Fibroblast of skin of right biceps (primary cell): ENCODE measurements at places on chromosomes 11 and 22.
A peak's percentile ranks its signal among the peaks of the same experiment; 100 is the strongest.

GRCh38 chr11:72040491-72041363 lies 39.6 kb downstream of the NUMA1 start:
- DNase-seq: peak; percentile 96

DNA sequence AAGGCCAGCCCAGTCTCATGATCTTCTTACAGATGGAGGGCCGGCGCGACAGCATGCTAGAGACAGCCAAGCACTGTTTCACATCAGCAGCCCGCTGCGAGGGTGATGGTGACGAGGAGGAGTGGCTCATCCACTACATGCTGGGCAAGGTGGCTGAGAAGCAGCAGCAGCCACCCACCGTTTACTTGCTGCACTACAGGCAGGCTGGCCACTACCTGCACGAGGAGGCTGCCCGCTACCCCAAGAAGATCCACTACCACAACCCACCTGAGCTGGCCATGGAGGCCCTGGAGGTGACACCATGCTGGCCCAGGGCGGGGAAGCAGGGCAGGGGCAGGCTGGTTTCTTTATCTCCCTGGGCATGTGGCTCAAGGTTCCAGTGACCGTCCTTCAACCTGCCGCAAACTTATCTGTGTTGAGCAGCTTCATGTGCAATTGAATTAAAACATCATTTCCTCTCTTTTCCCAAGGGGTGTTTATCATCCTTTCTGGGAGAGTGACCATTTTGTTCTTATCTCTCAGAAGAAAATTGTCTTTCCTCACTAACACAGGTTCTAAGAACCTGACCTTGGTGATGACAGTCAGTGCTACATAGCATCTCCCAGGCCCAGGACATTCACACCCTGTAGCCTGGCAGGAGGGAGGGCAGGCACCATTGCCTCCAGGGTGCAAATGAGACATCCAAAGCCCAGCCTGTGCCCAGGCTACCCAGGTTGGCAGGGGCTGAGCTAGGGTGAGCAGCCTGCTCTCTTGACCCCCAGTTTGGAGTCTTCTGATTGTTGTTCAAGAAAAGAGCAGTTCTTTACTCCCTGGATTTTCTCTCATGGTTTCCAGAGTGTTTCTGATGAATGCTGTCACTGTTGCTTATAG lies 80.7 kb downstream of the CABIN1 start:
- no peak for DNase-seq

- DNase-seq: no peak
These were observed 212.4 kb upstream of the SESN3 start for GRCh38 chr11:95443386-95443785.

- no peak for DNase-seq
These were observed 16.0 kb upstream of the POU2AF1 start for GRCh38 chr11:111395081-111395480.

- DNase-seq: no peak
These were observed 325.7 kb downstream of the SHANK2 start for GRCh38 chr11:70926543-70927201.

GRCh38 chr11:6025056-6025455 lies 5.5 kb downstream of the OR56A1 start:
- DNase-seq: no peak

DNA sequence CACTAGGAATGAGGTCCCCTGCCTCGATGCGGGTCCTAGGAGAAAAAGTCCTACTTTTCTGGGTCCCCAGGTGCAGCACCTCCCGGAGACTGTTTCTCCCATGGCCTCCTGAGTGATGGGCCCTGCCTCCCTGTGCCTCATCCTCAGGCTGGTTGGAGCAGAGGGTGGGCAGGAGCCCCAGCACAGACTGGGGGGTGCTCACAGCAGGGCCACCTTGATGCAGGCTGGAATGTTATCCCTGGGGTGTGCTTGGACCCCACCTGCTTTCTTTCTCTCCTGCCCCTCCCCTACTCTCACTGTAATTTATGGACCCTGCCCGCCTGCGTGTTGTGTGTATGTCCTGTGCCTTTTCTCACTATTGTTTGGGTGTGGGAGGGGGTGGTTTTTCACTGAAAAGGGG lies 8.1 kb downstream of the SHISA8 start:
- no peak for DNase-seq

DNA sequence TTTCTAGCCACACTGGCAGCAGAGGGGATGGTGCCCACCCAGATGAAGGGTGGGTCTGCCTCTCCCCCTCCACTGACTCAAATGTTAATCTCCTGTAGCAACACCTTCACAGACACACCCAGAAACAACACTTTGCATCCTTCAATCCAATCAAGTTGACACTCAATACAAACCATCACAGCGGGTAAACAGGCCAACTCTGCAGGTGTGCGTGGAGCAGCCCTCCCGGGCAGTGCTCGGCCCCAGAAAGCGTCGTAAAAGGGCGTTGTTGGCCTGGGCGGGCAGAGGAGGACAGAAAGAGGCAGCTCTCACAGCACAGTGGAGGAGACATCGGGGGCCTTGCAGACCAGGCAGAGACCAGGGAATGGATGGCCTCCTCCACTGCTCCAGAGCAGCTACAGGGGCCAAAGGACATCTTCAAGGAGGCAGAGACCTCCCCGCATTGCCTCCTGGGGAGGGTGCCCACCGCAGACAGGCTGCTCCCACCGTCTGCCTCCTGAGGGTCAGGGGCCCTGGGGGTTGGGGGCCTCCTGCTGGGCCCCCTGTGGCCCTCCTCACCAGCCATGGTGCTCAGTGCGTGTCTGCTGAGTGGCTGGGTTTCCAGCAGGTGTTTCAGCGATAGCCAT lies 56.1 kb upstream of the FADD start:
- DNase-seq: no peak

DNA sequence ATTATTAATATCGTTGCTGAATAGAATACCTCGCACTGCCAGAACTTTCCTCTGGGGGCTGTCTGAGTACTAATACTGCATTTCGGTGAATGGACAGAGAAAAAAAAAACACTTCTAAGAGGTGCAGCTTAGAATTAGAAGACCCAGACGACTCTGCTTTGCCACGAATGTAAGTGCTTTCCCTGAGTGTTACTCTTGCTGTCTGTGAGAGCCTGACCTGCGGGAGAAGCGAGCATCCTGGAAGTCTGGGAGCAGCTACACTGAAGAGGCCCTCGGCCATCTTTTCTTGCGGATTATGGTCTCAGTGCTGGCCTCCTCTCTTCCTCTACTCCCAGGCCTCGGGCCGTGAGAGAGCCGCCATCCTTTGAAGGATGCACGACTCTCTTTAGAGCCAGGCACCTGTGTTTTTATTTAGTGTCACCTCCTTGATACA lies 94.9 kb downstream of the SCN3B start:
- peak; percentile 23 for DNase-seq

- no peak for DNase-seq
These were observed 11.3 kb upstream of the EFCAB6 start for GRCh38 chr22:43823353-43823908.

- no peak for DNase-seq
These were observed 107.6 kb downstream of the WNT7B start for GRCh38 chr22:45869340-45869847.

DNA sequence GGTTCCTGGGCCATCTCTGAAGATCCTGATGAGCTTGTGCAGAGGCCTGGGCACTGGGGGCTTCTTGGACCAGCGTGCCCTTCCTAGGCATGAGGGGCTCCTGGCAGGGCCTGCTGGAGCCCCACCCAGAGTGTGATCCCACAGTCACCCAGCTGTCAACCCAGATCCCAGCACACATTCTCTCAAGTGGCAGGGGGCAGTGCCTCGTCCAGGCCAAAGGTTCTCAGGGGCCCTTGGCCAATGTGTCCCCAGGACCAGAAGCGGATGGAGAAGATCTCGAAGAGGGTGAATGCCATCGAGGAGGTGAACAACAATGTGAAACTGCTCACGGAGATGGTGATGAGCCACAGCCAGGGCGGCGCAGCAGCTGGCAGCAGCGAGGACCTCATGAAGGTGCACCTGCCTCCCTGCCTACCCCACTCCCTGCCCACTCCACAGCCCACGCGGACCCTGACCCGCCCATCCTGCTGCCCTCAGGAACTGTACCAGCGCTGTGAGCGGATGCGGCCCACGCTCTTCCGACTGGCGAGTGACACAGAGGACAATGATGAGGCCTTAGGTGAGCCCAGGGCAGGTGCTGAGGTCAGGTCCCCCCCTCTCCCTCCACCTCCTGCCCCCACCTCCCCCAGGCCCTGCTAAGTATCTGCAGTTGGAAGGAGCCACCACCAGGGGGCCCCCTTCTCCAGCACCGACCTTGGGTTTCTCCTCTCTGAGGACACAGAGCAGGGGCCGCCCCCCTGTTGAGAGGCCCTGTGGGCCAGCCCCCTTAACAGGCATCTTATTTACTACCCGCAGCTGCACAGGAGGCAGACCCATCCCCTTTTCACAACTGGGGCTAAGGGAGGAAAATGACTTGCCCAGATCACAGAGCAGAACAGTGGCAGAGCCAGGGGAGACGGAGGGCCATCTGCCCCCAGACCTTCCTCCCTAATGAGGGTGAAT lies 14.7 kb downstream of the GGA1 start:
- peak; percentile 58 for DNase-seq

- DNase-seq: peak; percentile 80
These were observed 5.0 kb upstream of the MRPL11 start for GRCh38 chr11:66443602-66444001.

DNA sequence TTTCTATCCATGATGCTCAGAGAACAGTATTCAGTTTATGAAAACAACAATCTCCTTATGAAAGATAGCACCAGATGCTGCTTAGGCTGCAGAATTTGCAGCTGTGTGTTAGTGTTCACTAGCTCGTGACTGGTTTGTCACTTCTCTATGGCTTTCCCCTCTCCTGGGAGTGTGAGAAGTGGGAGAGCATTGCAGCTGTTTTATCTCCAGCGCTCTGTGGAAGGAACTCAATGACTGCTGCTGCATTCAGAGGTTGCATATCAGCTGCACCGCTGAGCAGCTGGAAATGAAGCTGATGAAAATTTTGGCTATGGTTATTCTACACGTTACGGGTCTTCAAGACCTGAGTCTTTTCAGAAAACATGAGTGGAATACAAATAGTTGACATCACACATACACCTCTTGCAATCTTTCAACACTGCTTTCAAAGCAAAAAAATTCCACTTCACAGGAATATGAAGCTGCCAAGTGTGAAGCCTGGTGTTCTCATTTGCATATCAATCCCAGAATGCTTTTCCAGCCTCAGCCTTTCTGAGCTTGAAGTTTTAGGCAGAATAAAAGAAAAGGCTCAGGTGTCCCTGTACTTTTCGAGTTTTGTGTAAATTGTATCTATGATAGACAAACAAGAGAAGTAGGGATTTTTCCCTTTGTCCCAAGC lies 149.3 kb upstream of the DDI1 start:
- no peak for DNase-seq

DNA sequence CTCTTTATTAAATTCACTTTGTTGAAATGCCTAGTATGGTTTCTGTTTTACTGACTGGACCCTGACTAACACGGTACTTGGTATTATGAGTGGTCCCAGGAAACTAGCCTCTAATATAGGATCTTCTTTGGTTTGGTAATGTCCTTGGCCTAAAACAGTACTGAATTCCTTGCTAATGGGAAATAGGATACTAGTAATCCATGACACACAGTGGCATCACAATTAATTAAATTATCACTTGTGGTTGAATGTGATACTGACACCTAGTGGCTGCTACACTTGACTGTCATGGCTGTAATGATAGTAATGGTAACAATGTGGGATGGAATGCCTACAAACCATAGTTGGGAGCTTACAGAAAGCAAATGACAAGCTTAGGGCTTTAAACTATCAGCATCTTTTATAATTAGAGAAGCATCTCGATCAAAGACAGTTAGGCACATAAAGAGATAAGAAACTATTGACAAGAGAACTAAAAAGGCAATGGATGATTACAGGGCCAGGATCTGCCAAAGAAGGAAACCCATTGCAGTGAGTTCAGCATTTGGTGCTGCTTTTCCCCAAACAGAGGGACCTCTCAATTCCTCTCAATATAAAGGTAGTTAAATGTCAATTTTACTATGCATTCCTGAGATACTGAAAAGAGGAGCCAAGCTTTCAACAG lies 8.6 kb downstream of the DNHD1 start:
- peak; percentile 78 for DNase-seq

DNA sequence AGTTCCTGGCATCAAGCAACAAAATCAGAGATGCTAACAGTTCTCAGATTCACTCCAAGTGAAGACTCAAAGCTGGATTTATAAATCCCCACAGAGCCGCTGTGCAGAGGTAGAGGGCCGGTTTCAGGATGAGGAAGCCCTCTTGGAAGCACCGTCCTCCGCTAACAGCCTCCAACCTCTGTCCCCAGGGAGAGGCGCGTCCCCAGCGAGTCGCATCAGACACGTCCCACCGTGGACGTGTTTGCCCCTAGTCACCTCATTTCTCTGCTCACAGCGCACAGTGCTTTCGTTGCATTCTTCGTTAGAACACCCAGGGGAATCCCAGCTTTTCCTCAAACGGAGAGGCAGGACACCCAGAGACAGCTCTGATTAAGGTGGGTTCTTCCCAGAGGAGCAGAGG lies 642.9 kb downstream of the BRD1 start:
- no peak for DNase-seq

- DNase-seq: no peak
These were observed 48.1 kb upstream of the GRAMD1B start for GRCh38 chr11:123381817-123382554.

- peak; percentile 73 for DNase-seq
These were observed at the start of gene EFEMP2 for GRCh38 chr11:65872586-65873317. TSS of gene EFEMP2 (minus strand) at chr11:65872800. CDS start at chr11:65872354, 446 bp downstream.

DNA sequence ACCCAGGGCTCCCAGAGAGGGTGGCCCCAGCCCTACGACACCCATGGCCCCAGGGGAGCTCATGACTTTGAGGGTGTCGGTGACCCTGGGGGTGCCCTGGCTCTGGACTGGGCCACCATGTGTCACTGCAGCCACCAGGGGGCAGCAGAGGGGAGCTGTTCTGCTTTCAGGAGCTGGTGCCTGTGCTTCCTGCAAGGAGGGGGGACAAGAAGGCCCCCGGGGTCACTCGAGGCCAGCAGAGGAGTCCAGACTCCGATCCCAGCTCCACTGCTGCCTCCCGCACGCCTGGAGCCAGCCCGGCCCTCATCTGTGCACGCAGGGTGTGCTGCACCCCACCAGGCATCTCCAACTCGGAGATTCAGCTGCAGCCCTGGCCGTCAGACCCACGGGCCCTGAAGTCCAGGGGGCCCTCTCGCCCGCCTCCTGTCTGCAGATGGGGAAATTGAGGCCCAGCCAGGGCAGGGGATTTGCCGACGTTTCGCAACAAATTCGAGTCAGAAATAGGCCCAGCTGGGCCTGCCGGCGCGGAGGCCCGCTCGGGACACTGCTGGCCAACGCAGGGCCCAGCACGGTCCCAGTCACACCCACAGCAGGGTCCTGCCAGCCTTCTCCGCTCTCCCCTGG lies 29.5 kb upstream of the WNT7B start:
- DNase-seq: peak; percentile 86

DNA sequence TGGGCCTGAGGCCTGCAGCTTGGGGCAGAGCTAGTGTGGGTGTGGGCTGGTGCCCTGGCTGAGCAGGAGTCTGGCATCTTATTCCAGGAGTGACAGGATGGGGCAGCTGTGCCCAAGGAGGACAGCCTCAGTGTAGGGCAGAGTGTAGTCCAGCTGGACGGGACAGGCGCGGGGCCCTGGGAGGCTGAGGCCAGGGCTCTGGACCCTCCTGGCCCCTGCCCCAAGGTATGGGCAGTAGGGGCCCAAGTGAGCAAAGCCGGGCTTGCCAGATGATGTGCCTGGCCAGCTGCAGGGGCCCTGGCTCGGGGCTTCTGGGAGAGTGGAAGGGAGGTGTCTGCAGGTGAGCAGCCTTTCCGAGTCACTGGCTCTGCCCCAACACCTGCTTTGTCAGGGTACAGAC lies 1190.9 kb downstream of the BRD1 start:
- DNase-seq: no peak

- DNase-seq: peak; percentile 95
These were observed 14.6 kb upstream of the P2RY6 start for GRCh38 chr11:73257342-73258103.

GRCh38 chr22:43587574-43587973 lies 175.8 kb downstream of the MPPED1 start:
- DNase-seq: peak; percentile 32

- DNase-seq: no peak
These were observed 121.7 kb upstream of the SLC5A12 start for GRCh38 chr11:26843539-26843938.
